A549 treated with ZK216348 at 1 μM for 4 hours (cell line): ENCODE measurements at places on chromosomes 4 and X. TPM values are rescaled to one million over a fixed set of nuclear protein-coding genes. Genes with fewer than 3 reads are reported as not detected.

The ITIH6 gene
- total RNA-seq, result not detected in 5 replicates

The OPRPN gene
- not detected in 5 replicates for total RNA-seq

The NSUN7 gene
- 0.13 to 0.65 TPM (median 0.57 TPM) in 5 replicates for total RNA-seq

The RPL9 gene
- 803 to 1,650 TPM (median 879 TPM) in 5 replicates for total RNA-seq

The FAM184B gene
- total RNA-seq, result 0.02 to 0.07 TPM (median 0.04 TPM) in 5 replicates

The AMOT gene
- 0.04 to 0.07 TPM in 2 of 5 replicates, not detected in the others for total RNA-seq

The TEX11 gene
- not detected in 5 replicates for total RNA-seq

The MEPE gene
- not detected in 5 replicates for total RNA-seq

The OTUD4 gene
- total RNA-seq, result 8.9 to 18.5 TPM (median 15.4 TPM) in 5 replicates

The SLC26A1 gene
- total RNA-seq, result 0.15 to 0.40 TPM (median 0.31 TPM) in 4 of 5 replicates, not detected in the other

The SCML2 gene
- total RNA-seq, result 6.8 to 8.9 TPM (median 7.3 TPM) in 5 replicates

The PPP1R2C gene
- not detected in 5 replicates for total RNA-seq

The ETDC gene
- not detected in 5 replicates for total RNA-seq

The ADAMTS3 gene
- total RNA-seq, result not detected in 5 replicates

The UGT2B15 gene
- total RNA-seq, result 0.06 to 0.19 TPM in 2 of 5 replicates, not detected in the others

The DAPP1 gene
- total RNA-seq, result not detected in 5 replicates

The CXorf38 gene
- total RNA-seq, result 8.3 to 12.2 TPM (median 10.8 TPM) in 5 replicates

The CXorf49 gene
- total RNA-seq, result not detected in 5 replicates

The PDZD11 gene
- 82.1 to 95.5 TPM (median 93.4 TPM) in 5 replicates for total RNA-seq

The WDR44 gene
- 9.8 to 16.8 TPM (median 14.3 TPM) in 5 replicates for total RNA-seq

The ENPEP gene
- total RNA-seq, result 0.12 to 0.14 TPM in 2 of 5 replicates, not detected in the others

The ARX gene
- total RNA-seq, result 0.45 to 0.74 TPM (median 0.52 TPM) in 5 replicates

The PAK3 gene
- total RNA-seq, result 0.11 TPM in 1 of 5 replicates, not detected in the others

The N4BP2 gene
- 1.2 to 3.3 TPM (median 3.2 TPM) in 5 replicates for total RNA-seq

The ITGB1BP2 gene
- 0.83 to 1.5 TPM (median 0.99 TPM) in 5 replicates for total RNA-seq

The NAA11 gene
- total RNA-seq, result not detected in 5 replicates

The TNIP2 gene
- 32.6 to 48.7 TPM (median 45.3 TPM) in 5 replicates for total RNA-seq

The ZNF827 gene
- 2.1 to 5.4 TPM (median 3.6 TPM) in 5 replicates for total RNA-seq

The ZFYVE28 gene
- 1.4 to 3.1 TPM (median 2.7 TPM) in 5 replicates for total RNA-seq

The SLC9B1 gene
- 0.41 TPM in 1 of 5 replicates, not detected in the others for total RNA-seq

The HTRA3 gene
- total RNA-seq, result 12.6 to 21.9 TPM (median 19.9 TPM) in 5 replicates

The LIAS gene
- total RNA-seq, result 9.7 to 18.6 TPM (median 10.6 TPM) in 5 replicates

The STK26 gene
- 8.1 to 15.1 TPM (median 9.3 TPM) in 5 replicates for total RNA-seq

The ZNF595 gene
- 16.2 to 21.0 TPM (median 19.2 TPM) in 5 replicates for total RNA-seq

The CNGA1 gene
- total RNA-seq, result 0.12 TPM in 1 of 5 replicates, not detected in the others

The SMIM10 gene
- 0.09 to 0.18 TPM (median 0.15 TPM) in 4 of 5 replicates, not detected in the other for total RNA-seq

The LONRF3 gene
- total RNA-seq, result 2.5 to 4.8 TPM (median 3.4 TPM) in 5 replicates

The TLR1 gene
- total RNA-seq, result 0.17 to 0.81 TPM (median 0.32 TPM) in 5 replicates

The POF1B gene
- 1.9 to 3.1 TPM (median 2.6 TPM) in 5 replicates for total RNA-seq

The GYG2 gene
- 3.7 to 4.8 TPM (median 4.0 TPM) in 5 replicates for total RNA-seq

The HSFX4 gene
- total RNA-seq, result not detected in 5 replicates

The DUX4 gene
- total RNA-seq, result not detected in 5 replicates

The H2AZ1 gene
- total RNA-seq, result 584 to 664 TPM (median 649 TPM) in 5 replicates

The PSAPL1 gene
- total RNA-seq, result 0.14 to 0.29 TPM (median 0.22 TPM) in 4 of 5 replicates, not detected in the other

The UGT8 gene
- total RNA-seq, result 0.08 to 0.15 TPM (median 0.11 TPM) in 5 replicates

The EGFL6 gene
- not detected in 5 replicates for total RNA-seq

The FGB gene
- total RNA-seq, result 12.6 to 21.1 TPM (median 18.6 TPM) in 5 replicates

The CTAG1B gene
- not detected in 5 replicates for total RNA-seq

The RASGEF1B gene
- not detected in 5 replicates for total RNA-seq

The COL25A1 gene
- total RNA-seq, result not detected in 5 replicates

The ETDA gene
- not detected in 5 replicates for total RNA-seq

The TEX13C gene
- not detected in 5 replicates for total RNA-seq

The SHROOM3 gene
- 6.8 to 13.9 TPM (median 11.1 TPM) in 5 replicates for total RNA-seq

The ADAM29 gene
- total RNA-seq, result not detected in 5 replicates

The TMPRSS11E gene
- not detected in 5 replicates for total RNA-seq

The PABPC5 gene
- total RNA-seq, result not detected in 5 replicates

The TSPAN7 gene
- 2.3 to 3.6 TPM (median 2.7 TPM) in 5 replicates for total RNA-seq

The SHISA3 gene
- total RNA-seq, result 0.07 TPM in 1 of 5 replicates, not detected in the others
